Mammary epithelial cell (primary cell): ENCODE measurements at places on chromosomes 12 and 14.

- no peak for DNase-seq
Measured at GRCh38 chr14:105072892-105073719, 7.9 kb upstream of the GPR132 start.

- no peak for DNase-seq
Measured at GRCh38 chr14:36021591-36022320, 154.8 kb downstream of the PTCSC3 start.

- no peak for DNase-seq
Measured at GRCh38 chr12:42786400-42787148, 197.0 kb upstream of the PRICKLE1 start.

- DNase-seq, result no peak
Measured at GRCh38 chr12:19191563-19191962, 62.0 kb downstream of the PLEKHA5 start.

DNA sequence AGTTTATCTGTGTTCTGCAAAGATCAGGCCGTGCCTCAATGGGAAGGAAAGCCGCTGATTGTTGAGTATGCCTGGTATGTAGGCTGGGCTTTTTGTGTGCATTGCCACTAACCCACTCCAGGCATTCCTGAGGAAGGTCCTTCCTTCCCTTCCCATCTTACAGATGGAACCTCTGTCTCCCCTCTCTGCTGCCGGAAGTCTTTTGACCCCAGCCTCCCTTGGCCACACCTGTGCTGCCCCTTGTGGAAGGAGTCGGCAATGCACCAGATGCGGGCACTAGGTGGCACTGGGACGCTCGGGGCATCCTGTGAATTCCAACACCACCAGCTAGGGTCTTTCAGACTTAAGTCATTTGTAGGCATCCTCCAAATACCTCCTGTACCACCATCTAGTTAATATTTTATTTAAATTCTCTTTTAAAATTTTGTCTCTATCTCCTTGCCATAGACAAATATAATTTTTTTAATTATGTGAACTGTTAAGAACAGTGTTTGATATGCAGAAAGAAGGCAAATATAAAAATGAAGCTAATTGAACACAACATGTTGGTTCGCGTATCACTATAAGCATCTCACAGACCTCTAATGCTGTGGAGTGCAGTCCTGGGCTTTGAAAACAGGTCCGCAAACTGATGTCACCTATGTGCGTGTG, 99.6 kb downstream of the RIN3 start:
- DNase-seq, result no peak

DNA sequence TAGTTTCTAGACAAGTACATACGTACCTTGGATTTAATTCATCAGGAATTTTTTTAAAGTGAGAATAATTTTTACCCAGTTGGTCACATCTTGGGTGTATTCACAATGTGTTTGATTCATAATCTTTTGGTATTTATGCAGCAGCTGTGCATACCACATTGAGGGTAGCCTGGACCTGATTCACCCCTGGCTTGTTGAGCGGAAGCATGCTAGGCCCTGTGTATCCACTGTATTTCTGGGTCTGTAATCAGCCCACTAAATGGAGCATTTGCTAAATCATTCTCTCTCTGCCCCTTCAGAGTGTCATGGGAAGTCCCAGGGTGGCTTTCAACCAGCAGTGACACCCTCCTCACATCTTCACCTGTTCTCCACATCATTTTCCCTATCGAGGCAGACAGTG, 203.8 kb upstream of the RGS6 start:
- DNase-seq, result peak; percentile 26

- peak; percentile 82 for DNase-seq
Measured at GRCh38 chr12:53869500-53869899, 69.1 kb upstream of the HOXC13 start.

DNA sequence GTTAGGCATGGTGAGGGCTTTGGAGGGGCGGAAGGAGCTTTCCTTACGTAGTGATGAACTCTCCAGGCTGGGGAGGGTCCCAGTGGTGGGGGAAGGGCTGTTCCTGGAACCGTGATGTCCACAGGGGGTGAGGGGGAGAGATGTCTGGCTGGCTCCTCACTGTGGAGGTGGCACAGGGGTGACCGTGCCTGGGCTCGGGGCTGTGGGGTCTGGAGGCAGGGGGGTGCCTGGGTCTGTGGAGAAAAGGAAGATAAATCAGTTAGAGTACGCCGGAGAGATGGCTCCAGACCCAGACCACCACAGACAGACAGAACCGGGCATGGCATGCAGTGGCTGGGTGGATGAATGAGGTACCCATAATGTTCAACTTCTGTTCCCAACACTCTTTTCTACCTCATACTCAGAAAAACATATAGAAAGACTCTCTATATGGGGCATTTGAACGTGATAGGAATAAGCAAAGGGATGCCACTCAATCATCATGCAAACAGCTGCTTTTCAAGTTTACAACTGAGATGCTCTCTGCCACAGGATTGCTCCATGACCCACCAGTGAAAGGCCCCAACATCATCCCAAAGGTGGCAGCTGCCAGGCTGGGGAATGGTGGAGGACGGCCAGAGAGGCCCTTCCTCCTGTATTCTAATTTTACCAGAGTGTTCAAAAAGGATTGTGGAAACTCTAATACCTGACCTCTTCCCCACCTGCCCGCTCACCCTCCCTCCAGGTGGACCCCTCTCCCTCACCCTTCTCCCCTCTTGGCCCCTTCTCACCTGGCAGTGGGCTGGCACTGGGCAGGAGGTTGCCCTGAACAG, 5.6 kb downstream of the MYL6 start:
- no peak for DNase-seq

- no peak for DNase-seq
Measured at GRCh38 chr12:6608592-6609281, 1.6 kb upstream of the CHD4 start.

DNA sequence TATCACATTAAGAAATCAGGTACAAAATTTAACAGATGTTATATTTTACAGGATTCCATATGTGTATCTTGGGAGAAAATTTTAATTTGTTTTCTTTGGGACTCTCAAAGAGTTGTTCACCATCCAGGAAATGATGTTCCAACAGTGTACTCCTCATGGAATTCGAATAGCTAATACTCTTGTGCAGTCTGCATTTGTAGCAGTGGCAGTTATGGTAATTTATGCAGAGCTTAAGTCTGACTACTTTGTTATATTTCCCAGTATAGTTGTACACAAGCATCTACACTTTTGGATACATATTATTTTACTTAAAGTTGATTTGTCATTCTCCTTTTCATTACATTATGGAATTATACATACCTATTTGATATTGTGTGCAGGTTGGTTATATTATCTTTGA, 436.7 kb upstream of the FBXO33 start:
- no peak for DNase-seq

GRCh38 chr14:56422703-56423213, 156.8 kb upstream of the TMEM260 start:
- DNase-seq, result peak; percentile 32

- DNase-seq, result peak; percentile 64
Measured at GRCh38 chr12:131783915-131784541, 44.2 kb upstream of the MMP17 start.

DNA sequence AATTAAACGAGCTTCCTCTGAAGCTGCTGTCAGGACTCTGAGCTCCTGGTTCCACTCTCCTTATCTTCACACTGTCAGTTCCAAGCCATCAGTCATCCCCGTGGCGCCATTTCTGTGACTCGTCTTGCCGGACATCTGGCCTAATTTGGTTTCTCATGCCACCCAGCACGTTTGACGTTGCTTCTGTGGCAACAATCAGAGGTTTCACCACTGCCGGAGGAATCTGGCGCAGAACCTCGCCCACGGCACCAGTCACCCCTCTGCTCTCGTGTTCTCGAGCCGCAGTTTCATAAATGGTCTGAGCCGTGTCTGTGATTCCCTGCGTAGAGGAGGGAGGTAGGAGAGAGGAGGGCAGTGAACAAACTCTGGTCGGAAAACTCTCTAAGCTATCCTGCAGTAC, 29.7 kb downstream of the BDKRB1 start:
- DNase-seq, result no peak

- DNase-seq, result no peak
Measured at GRCh38 chr14:75609116-75609515, 30.7 kb downstream of the FLVCR2 start.

GRCh38 chr14:54366736-54367735, 29.8 kb upstream of the CDKN3 start:
- peak; percentile 44 for DNase-seq

DNA sequence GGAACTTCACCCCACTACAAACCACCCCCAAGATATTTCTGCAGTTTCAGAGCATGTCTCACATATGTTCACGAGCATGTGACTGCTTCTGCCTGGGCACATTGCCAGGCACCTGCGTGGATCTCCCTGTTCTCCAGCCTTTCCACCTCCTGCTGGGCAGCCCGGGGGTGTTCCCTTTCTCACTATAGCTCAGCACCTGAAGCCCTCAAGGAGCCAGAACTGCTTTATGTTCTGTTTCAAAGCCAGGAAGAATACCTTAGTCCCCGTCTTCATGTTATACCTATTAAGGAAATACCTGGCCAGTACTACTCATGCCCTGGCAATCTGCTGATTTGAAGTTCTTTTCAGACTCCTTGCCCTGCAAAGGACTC, 4.2 kb upstream of the FGF6 start:
- DNase-seq, result peak; percentile 25

DNA sequence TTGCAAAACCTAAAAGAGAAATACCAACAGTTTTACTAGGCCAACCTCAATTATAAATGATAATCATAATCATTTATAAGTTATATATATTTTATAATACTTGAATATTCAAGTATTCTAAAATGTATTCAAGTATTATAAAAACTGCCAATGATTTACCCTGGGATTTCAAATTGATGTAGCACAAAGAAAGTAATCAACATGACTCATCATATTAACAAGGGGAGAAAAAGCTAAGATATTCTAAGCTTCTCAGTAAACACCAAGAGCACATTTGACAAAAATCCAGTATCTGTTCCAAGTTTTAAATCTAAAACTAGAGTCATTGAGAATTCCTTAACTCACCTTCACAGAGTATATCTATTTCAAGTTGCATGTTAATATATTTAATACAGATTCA, 56.1 kb downstream of the CAPZA3 start:
- no peak for DNase-seq

- DNase-seq, result peak; percentile 56
Measured at GRCh38 chr14:67251573-67252226, 10.5 kb downstream of the PALS1 start.

GRCh38 chr12:69949311-69950002, 124.4 kb downstream of the MYRFL start:
- DNase-seq, result no peak

- no peak for DNase-seq
Measured at GRCh38 chr12:3152892-3153291, 75.7 kb downstream of the TSPAN9 start.

- DNase-seq, result peak; percentile 5
Measured at GRCh38 chr12:67512061-67512460, 136.5 kb upstream of the DYRK2 start.

GRCh38 chr12:9123781-9124382, 8.2 kb upstream of the A2M start:
- DNase-seq, result no peak

- DNase-seq, result no peak
Measured at GRCh38 chr14:106789318-106789717, 1262.9 kb downstream of the TMEM121 start.

DNA sequence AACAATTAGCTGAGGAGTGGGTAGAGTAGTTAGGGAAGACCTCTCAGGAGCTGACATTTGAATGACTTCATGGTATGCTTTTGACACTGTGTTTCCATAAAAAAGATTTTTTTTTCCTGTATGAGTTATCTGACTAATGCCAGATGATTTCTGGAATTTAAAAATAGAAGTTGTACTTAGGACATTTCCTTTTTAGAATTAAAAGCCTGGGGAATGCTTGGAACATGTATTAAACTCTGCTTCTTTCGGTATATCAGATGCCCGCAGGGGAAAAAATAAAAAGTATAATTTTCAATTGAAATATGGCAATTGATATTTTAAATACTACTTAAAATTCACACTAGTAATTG, 41.1 kb downstream of the BRMS1L start:
- DNase-seq, result no peak

DNA sequence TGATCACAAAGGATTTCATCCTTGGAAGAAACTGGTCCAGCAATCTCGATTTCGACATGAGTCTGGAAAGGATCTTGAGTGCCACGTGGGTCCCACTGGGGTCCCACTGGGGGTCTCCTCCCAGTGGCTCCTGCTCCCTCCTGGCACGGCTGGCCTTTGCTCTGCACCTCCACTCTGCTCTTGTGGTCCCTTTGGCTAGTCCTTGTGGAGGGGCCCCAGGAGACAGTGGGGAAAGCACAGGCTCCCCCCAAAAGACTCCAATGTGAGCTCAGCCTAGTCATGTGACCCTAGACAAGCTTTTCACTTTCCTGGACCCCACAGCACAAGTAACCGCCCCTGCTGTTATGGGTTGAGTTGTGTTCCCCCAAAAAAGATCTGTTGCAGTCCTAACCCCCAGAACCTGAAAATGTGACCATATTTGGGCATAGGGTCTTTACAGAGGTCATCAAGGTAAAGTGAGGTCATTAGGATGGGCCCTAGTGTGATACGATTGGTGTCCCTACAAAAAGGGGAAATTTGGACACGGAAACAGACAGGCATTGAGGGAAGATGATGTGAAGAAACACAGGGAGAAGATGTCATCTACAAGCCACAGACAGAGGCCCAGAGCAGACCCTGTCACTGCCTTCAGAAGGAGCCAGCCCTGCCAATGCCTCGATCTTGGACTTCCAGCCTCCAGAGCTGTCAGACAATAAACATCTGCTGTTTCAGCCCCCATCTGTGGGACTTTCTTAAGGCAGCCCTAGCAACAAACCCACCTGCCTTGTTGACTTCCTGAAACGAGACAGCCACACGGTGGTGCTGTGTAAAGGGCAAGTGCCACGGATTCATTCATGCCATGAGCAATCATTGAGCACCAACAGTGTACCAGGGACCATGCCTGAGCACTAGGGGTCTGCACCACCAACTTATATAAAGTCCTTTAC, 23.8 kb upstream of the PPP2R5C start:
- no peak for DNase-seq

DNA sequence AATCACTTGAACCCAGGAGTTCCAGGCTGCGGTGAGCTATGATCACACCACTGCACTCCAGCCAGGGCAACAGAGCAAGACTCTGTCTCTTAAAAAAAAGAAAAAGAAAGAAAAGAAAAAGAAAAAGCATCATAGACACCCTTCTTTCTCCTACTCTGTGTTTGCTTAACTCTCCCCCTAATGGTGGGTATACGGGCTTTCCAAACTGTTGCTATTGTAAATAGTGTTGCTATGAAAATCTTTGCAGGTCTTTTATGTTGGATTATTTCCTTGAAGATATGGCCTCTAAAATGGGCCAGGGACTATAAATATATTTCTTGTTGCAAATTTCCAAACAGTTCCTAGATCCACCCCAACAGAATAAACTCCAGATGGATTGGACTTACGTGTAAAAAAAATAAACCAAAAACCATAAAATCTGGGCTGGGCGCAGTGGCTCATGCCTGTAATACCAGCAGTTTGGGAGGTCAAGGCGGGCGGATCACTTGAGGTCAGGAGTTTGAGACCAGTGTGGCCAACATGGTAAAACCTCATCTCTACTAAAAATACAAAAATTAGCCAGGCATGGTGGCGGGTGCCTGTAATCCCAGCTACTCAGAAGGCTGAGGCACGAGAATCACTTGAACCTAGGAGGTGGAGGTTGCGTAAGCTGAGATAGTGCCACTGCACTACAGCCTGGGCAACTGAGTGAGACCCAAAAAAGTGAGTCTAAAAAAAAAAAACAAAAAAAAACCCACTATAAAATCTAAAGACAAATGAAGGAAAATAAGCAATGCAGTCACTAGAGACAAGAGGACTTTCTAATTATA, 25.9 kb downstream of the NFKBIA start:
- no peak for DNase-seq

- DNase-seq, result no peak
Measured at GRCh38 chr12:91857813-91858542, 287.7 kb downstream of the BTG1 start.

- no peak for DNase-seq
Measured at GRCh38 chr12:107891967-107892366, 117.5 kb downstream of the ASCL4 start.

GRCh38 chr12:106954462-106955376, 988 bp upstream of the TMEM263 start:
- DNase-seq, result peak; percentile 9
